ENCODE measurements at places on chromosomes 2 and 18.

DNA sequence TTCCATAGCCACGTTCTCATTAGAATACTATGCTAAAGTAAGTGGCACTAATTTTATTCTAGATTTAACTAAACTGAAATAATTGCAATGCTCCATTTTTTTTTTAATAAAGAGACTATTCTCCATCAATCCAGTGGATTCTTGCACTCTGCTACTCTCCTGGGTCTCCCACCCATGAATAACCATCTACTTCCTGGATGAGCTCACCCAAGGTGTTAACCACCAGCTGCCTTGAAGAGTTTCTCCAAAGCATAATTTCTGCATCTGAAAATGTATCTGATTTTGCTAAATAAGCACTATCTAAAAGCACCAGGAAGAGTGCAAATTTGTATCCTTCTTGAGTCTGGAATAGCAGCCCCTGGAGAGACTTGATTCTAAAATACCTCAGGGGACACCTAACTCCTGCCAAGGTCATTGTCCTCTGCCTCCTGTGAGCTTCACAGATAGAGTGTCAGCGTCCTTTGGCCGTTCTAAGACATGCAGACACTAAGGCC is 41.6 kb upstream of the SH3BP4 start:
- DNase-seq = no peak

GRCh38 chr2:13227578-13227977 is 510.8 kb downstream of the TRIB2 start:
- DNase-seq = no peak

DNA sequence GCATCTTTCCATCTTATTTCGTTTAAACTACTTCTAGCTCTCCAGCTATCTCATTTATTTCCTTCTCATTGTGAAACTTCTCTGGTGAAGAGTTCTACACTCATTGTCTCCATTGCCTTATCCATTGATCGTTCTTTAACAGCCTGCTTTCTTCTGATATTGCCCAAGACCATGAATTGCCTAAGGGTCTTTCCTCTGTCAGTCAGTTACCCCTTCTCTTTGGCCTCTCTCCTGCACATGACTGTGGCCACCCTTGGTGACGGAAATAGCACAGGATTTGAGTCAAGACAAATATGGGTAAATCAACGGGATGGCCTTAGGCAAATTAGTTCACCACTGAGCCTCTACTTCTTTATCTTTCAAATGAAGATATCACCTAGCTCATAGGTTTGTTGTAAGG is 26.6 kb downstream of the NHEJ1 start:
- DNase-seq = no peak

DNA sequence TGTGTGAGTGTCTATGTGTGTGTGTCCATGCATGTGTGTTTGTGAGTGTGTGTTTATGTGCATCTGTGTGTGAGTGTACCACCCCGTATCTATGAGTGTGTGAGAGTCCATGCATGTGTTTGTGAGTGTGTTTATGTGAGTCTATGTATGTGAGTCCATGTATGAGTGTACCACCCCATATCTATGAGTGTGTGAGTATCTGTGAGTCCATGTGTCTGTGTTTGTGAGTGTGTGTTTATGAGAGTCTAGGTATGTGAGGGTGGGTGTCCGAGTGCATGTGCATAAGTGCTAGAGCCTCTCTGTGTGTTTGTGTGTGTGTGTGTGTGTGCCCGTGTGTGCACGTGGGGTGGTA is 86.0 kb upstream of the ATG16L1 start:
- peak; percentile 17 for DNase-seq

DNA sequence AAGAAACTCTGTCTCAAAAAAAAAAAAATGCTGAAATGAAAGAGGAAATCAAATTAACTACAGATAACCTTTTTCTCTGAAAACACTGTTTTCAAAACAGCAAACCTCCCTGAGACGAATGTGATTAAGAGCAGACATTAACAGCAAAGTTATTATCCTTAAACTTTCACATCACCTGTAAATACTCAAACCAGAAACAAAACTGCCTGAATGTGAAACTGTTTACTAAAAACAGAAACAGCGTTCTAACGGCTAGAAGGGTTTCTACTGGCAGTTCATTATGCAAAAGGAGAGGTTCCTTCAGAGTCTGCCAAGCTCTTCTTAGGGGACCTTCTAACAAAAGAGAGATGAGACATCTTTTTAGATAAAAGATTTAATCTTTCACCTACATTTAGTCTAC is 45.9 kb downstream of the PNO1 start:
- no peak for DNase-seq

DNA sequence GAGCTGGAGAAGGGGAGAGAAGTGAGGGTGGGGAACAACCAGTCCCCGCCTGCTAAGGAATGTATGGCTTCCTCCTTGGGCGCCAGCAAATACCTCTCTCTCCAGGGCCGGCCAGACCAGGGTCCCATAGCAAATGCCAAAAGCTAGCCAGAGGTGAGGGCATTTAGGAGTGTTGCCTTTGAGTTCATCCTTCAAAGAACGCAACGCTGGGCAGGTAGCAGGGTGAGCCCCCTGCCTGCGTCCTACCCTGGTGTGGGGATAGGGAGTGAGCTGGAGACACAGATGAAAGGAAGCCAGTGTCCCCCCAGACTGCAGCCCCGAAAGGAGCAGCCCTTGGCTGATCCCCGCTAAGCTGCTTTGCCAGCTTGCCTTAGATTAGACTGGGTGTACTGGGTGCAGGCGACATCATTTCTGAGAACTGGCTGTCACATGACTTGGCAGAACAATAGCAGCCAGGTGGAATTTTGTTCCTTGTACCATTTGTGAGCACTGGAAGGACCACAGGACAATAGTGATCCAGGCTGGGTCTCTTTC is 40.4 kb downstream of the KLHL29 start:
- no peak for DNase-seq

DNA sequence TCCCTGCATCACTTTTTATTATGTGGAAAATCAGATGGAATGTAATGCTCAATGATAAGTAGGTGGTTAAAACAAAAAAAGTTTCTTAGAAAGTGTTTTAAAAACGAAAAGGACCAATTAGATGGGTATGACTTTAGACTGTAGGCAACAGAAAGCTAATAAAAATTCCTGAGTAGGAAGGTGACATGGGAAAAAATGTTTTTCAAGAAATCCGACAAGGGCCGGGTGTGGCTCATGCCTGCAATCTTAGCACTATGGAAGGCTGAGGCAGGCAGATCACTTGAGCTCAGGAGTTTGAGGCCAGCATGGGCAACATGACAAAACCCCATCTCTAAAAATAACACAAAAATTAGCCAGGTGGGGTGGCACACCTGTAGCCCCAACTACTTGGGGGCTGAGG is 126.1 kb downstream of the THADA start:
- no peak for DNase-seq

DNA sequence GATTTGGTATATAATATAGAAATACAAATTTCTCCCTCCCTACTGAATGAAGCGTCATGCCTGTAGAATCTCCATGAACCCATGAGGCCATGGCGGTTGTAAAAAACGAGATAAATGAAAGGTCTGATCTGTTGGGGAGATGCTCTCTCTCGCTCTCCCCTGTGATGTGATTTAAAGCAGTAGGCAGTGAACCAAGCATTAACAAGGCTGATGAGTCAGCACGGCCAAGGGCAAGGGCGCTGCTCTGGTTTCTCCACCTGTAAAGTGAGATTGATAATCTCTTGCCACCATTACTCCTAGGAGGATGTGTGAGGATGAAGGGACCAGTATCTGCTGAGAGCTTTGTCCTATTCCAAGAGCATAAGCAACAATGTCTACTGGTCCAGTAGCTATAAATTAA is 553.3 kb downstream of the CMPK2 start:
- no peak for DNase-seq

GRCh38 chr2:206635015-206635414 is 7.3 kb upstream of the FAM237A start:
- no peak for DNase-seq

DNA sequence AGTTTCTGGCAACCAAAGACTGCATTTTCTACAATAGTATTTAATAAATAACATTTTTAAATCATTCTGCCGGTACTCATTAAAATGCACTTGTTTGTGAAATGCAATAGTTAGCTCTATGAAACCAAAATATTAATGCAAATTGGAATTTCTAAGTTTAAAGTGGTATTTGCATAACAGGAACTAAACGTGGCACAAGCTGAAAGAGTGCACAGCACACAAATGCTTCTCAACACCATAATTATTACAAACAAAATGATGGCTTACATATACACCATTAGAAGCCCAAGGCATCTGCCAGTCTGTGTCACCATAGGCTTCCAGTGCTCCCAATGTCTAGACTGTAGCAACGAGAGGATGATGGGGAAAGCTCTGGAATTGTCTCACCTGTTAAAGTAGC is 280.5 kb downstream of the TCF4 start:
- no peak for DNase-seq

DNA sequence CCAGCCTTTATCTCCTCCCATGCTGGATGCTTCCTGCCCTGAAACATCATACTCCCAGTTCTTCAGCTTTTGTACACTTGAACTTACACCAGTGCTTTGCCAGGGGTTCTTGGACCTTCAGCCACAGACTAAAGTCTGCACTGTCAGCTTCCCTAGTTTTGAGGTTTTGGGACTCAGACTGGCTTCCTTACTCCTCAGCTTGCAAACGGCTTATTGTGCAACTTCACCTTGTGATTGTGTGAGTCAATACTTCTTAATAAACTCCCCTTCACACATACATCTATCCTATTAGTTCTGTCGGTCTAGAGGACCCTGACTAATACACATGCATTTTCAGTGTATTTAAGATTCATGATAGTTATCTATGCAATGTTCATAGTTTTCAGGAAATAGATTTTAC is 35.8 kb upstream of the ZNF804A start:
- no peak for DNase-seq

- peak; percentile 80 for DNase-seq
These were observed 1.2 kb downstream of the ANKMY1 start for GRCh38 chr2:240556553-240557100.

- DNase-seq = no peak
These were observed 72.6 kb upstream of the THUMPD2 start for GRCh38 chr2:39851651-39852110.

DNA sequence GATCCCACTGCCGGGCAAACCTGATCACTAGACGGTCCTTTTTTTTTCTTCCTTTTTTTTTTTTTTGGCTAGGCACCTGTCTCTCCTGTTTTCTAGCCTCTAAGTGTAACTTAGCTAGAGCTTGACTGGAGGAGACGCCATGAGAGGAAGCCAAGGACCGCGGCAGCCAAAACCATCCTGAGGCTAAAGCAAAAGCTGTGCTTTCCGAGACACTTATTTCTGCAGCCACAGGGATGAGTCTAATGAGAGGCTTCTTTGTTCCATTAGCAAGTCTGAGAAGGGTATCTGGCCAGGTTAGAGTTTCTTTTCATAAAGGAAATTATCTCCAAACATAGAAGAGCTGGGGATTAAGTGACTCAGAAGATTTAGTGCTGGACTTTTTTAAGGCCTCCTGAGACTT is 7.3 kb upstream of the CXCR4 start:
- no peak for DNase-seq

DNA sequence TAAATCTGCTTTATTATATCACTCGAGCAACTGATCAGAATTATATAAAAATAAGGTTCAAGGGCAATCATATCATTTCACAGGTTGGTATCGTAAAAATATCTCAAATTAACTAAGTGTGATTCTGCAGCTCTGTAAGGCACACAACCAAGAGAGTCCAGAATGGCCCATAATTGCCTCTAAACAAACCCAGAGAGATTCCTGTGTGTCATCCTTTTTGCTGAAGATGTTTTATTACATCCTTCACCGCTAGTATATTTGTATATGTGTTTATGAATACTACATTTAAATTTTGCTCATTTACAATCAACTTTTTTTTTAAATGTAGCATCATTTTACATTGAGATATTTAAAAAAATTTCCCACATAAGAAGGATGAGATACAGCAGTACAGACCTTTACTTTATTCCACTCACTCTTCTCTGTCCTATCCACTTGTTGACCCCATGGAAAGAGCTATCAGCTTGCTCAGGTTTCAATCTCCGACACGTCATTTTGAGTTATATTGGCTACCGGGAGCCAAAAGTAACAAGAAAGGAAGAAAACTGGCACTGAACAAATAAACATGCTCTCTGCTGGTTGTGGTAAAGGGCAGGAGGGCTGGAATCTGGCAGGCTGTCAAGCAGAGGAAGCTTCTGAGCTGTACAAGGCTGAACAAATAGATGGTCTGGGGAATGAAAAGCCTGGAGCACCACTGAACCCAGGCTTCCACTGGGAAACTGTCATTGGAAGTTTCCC is 23.1 kb downstream of the PLA2R1 start:
- no peak for DNase-seq

DNA sequence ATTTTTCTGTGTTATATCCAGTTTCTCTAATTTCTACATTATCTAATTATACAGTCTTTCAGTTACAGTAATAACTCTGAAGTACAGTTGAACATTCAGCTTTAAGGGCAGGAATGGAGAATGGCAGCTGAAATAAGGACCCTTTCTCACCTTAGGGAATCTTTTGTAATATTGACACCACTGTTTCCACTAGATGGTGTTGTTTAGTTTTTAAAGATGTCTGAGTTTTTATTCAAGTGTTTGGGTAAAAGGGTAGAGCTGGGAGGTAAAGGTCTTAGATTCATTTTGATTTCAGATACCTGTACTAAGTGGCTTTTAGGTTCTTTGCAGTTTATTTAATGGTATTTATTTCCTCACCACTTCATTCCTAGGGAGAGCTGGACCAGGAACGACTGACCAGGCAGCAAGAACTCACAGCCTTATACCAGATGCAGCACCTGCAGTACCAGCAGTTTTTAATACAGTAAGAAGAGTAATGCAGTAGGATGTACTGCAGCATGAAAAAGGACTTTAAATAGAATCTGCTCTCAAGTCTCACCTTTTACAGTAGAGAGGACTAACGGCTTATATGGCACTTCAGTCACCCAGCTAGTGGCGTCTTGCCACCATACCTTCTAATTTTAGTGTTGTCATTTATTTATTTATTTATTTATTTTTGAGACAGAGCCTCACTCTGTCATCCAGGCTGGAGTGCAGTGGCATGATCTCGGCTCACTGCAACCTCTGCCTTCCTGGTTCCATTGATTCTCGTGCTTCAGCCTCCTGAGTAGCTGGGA is 33.2 kb upstream of the KCNJ13 start:
- DNase-seq = no peak

DNA sequence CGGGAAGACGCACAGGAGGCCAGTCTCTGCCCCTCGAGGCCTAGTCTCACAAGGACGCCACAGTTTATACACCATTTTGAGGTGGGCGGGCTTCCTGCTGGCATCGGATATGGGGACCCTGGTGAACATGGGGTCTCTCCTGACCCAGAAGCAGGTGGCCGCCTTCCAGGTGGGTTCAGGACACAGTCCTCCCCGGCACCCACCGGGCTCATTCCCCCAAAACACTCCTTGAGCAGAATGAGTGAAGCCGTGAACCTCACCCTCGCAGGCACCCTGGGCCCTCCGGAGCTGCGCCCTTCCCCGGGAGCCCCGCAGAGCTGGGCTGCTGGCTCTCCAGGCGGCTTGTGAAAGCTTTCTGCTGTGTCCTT is 6.5 kb downstream of the NFATC1 start:
- no peak for DNase-seq

- DNase-seq = no peak
These were observed 74.7 kb downstream of the BMPR2 start for GRCh38 chr2:202450785-202451184.

GRCh38 chr18:71673498-71673897 is 870.6 kb downstream of the CBLN2 start:
- DNase-seq = no peak

Data from hematopoietic multipotent progenitor cell treated with erythropoietin and hydrocortisone succinate and interleukin-3 and kit ligand, for 17 days (in vitro differentiated cells).